ENCODE measurements at places on chromosomes 13 and 19.

GRCh38 chr19:38047641-38048040 is 140.6 kb downstream of the SIPA1L3 start:
- no peak for DNase-seq

- DNase-seq, result no peak
These were observed 82.5 kb upstream of the MYCBP2 start for GRCh38 chr13:77409412-77409811.

GRCh38 chr13:98222081-98222554 is 45.0 kb upstream of the RNF113B start:
- no peak for DNase-seq

DNA sequence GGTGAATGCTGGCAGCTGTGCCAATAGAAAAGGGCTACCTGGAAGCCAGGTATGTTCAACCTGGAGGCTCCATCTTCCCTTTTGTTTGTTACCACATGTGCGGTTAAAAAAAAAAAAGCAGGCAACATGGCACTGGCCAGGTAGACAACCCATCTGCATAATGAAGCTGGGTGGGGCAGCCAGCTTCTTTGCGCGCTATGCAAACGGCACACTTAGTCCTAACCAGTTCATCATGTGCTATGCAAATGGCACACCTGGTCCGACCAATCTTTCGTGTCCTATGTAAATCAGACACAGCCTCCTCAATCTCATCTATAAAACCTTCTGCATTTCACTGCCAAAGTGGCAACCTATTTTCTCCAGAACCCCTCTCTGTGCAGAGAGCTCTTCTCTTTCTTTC is 11.3 kb upstream of the IGSF23 start:
- no peak for DNase-seq

GRCh38 chr13:29676941-29677452 is 81.5 kb upstream of the SLC7A1 start:
- no peak for DNase-seq

GRCh38 chr19:34712395-34713261 is 21.4 kb upstream of the ZNF181 start:
- DNase-seq, result no peak

GRCh38 chr19:39874404-39874803 is 28.2 kb upstream of the FBL start:
- DNase-seq, result no peak

DNA sequence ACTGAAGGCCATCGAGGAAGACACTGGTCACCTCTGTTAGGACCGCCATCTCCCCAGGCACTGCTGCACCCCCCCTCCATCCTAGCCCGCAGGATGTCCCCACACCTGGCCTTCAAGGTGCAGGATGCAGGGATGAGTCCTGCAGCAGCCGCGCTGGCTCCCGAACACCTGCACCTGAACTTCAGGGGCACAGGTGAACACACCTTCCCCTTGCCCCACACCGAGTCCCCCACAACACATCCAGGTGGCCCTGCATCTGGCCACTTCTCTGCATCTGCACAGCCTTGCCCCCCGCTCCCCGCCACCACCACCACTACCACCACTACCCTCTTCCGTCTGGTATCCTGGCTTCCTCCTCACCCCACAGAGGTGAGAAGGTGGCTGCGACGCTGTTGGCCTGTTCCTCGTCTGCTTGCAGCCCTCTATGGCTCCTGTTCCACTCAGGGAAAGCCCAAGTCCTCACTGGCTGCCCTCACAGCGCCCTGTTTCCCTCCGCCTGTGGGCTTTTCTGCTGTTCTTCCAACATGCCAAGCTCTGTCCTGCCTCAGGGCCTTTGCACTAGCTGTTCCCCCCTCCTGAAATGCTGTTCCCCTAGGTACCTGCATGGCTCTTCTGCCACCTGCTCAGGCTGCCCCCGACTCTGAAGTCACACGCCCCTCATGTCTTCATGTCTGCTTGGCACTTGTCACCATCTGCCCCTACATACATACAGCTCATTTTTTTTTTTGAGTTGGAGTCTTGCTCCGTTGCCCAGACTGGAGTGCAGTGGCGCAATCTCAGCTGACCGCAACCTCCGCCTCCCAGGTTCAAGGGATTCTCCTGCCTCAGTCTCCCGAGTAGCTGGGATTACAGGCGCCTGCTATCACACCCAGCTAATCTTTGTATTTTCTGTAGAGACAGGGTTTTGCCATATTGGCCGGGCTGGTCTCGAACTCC is 1.4 kb upstream of the CERS1 start:
- no peak for DNase-seq

GRCh38 chr19:50000841-50001557 is 24.2 kb downstream of the VRK3 start:
- no peak for DNase-seq

DNA sequence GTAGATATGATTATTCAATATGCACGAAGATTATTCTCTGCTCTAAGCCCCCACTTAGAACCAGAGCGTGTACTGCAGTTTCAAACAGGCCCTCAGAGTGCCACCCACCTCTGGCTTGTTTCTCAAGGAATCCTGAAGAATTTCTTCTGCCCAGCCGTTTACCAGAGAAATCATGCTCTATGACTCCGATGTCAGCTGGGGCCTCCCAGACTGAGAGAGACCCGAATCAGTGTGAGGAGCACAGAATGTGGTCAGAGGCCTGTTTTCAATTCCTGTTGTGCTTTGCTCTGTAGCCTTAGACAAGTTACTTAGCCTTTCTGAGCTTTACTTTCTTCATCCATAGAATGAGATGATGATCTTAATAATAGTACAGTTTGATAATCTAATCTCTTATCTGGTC is 5.5 kb downstream of the PNMA8C start:
- no peak for DNase-seq

- DNase-seq, result no peak
These were observed 683.4 kb upstream of the ARGLU1 start for GRCh38 chr13:107251341-107251740.

DNA sequence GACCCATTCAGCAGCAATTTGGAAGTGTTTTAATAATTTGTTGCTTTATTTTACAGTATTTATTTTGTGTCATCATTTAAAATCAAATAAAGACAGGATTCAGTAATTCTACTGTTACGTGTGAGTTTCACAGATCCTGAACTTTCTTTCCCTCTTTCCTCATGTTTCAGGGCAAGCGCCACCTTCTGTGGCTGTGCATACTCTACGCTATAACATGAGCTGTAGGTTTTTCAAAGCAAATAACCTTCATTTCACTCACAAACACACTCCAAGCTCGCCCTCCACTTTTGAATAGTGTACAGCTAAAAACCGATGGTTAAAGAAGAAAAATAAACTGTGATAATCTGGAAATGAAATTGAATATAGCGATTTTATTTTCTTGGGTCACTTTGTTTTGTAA is 753.3 kb downstream of the OLFM4 start:
- DNase-seq, result no peak
